ENCODE measurements at places on chromosomes 4 and X.

DNA sequence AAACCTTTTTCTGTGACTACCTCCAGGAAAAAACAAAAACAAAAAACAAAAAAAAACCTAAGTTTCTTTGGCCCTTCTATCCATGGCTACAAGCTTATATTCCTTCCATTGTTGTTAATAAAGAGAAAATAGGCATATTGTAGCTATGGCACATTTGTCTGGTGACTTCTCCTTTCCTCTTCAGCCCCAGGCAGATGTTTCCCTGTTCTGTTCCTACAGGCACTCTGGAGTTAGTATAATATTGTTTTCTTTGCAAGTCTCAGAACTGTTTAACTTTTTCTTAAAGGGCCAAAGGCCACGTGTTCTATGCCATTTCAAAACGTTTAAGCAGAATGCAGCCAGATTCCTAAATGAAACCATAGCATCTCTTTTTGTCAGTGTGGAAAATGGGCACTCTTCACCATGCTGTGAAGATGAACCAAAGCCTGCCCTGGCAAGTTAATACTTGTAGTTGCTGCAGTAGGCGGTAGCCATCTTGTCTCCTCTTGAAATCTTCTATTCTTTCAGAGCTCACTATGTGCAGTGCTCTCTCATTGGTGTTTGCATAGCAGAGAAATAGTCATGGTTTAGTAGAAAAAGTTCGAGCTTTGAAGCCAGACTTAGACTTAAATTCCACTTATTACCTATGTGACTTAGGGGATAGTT is 44.8 kb upstream of the MTMR1 start:
- no peak for DNase-seq

DNA sequence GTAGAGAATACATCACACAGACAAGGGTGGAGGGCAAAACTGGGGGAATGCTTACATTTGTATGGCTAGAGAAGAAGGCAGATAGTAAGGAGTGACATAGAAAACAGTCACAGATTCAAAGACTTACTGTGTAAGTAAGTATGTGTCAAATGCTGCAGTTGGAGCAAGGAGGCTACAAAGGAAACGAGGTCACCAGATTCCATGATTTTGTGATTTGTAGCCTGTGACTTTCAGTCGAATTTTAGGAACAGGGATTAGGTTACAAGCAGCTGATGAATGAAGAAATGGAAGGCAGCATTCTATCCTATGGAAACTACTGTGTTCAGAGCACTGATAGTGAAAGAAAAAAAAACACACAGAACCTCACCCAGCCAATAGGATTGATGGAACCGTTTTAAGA is 407.9 kb downstream of the IL15 start:
- DNase-seq: no peak

GRCh38 chr4:78552389-78553042 is 946 bp downstream of the ANXA3 start:
- DNase-seq: no peak

DNA sequence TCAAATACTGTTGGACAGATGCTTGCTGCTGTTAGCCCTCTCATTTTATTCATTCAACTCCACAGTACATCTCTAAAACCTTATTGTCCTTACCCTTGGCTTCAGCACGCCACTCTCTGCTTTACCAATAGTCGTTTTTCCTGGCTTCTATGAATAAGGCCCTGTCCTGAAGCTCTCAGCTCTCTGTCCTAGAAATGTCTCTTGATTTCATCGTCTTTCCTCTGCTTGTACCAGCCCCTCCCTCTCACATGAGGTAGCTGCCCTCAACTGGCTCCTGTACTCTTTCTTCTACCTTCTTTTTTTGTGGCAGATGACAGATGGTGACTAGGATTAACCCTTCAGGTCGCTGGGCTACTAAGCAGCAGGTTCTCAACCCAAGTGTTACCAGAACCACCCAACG is 11.4 kb downstream of the ADGRA3 start:
- no peak for DNase-seq

DNA sequence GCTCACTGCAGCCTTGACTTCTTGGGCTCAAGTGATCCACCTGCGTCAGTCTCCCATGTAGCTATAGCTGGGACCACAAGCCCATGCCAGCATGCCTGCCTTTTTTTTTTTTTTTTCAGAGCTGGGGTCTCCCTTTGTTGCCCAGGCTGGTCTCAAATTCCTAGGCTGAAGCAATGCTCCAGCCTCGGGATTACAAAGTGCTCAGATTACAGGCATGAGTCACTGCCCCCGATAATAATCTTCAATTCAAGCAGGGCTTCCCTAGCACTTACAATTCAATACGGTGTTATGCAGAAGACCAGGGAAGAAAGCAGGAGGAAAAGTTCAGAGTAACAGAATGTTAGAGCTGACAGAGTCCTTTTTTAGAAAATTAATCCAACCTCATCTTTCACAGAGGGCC is 26.1 kb downstream of the OTOP1 start:
- no peak for DNase-seq

DNA sequence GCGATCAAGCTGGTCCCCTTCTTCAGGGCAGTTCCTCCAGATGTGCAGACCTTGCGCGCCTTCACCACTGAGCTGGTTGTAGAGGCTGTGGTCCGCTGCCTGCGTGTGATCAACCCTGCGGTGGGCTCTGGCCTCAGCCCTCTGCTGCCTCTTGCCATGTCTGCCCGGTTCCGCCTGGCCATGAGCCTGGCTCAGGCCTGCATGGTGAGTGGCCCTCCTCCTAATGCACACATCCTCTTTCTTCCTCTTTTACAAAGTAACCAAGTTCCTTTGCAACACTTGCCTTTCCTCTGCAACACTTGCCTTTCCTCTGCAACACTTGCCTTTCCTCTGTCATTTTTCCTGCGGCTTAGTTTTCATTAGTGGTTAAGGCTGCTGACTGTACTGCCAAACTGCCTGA is 1.8 kb downstream of the CCDC22 start:
- DNase-seq: no peak

- DNase-seq: no peak
Measured at GRCh38 chr4:16791460-16791859, 107.0 kb downstream of the LDB2 start.

DNA sequence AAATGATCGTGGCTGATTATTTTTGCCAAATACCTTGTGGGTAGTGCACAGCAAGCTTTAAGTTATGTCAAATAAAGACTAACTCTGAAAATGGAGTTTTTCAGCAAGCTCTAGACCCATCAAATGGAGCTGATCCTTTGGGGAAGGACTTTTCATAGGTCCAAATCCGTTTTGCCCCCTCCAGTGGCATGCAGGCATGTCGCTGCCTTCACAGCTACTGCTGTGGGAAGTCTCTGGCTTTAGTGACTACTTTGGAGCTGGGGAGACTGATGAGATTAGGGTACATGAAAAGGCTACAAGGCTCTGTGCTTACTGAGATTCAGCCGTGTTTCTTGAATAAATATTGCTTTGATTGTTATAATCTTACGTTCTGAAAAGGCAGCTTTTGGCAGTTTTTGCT is 106.6 kb upstream of the HS3ST1 start:
- no peak for DNase-seq

- DNase-seq: no peak
Measured at GRCh38 chr4:186204686-186205085, 13.3 kb downstream of the CYP4V2 start.

GRCh38 chr4:122229857-122230256 is 77.7 kb downstream of the BLTP1 start:
- no peak for DNase-seq

DNA sequence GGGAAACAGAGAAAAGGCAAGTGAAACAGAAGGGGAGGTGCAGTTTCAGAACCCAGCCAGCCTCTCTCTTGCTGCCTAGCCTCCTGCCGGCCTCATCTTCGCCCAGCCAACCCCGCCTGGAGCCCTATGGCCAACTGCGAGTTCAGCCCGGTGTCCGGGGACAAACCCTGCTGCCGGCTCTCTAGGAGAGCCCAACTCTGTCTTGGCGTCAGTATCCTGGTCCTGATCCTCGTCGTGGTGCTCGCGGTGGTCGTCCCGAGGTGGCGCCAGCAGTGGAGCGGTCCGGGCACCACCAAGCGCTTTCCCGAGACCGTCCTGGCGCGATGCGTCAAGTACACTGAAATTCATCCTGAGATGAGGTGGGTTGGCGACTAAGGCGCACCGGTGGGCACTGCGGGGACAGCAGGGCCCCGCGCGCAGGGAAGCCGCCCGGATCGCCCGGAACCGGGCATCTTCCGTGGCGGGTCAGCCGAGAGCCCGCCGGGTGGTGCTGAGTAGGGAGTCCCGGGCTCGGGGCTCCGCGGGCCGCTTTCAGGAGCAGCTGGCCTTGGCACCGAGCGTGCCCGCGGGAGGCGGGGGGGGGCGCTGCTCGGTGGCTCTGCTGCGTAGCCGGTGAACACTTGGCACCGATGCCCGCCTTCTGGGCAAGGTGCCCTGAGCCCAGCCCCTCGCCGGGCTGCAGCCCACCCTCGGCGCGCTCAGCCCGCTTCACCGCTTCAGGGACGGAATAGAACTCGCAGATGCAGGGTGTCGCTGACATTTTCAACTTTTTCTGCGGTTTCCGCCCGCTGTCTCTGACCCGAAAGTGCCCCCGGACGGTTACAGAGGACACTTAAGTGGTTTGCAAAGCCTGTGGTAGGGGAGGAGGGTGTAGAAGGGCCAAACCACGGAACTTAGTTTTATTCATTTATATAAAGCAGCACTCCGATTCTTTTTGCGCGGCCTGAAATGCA is at the start of gene CD38:
TSS of gene CD38 (plus strand) at position 40 of the 953 bp plus-strand sequence. CDS start at position 127, 87 bp downstream.
- peak; percentile 37 for DNase-seq

GRCh38 chr4:90099812-90100211 is 27.4 kb upstream of the CCSER1 start:
- no peak for DNase-seq

DNA sequence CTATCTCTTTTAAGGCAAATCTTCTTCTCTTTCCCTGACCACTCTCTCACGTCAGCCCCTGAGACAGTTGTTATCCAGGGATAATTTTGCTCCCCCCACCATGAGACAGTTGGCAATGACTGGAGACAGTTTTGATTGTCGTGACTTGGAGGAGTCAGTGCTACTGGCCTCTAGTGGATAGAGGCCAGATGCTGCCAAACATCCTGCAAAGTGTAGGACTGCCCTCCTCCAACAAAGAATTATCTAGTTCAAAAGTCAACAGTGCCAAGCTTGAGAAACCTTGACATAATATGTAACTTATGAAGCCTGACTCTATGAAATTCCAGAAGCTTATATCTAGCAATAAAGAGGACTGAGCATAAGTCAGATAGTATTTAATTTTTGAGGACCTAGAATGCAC is 502.1 kb upstream of the IGFBP7 start:
- no peak for DNase-seq

DNA sequence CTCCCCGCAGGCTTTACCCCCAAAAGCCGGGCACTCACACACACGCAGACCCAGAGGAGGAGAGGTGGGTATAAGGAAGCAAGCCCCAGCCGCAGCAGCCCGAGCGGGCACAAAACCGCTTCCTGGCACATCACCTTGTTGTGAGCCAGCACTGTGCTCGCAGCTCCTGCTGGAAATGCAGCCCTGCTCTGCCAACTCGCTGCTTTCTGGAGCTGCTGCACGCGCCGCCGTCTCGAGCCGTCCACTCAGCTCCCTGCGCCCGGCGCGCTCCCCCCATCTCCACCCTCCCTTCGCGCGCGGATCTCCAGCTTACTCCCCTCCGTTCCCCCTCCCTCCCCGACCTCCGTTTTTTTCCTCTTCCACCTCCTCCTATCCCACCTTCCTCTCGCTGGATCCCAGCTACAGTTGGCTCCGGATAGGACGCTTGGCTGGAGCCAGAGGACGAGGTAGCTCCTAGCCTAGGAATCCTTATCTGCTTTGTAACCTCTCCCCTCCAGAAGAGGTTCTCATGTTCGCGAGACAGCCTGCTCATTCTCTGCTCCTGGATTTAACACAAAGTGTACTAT is at the start of gene SPOCK3:
TSS of gene SPOCK3 (minus strand) at position 179 of the 566 bp plus-strand sequence.
- no peak for DNase-seq

GRCh38 chrX:136731798-136732197 is 48.9 kb downstream of the ARHGEF6 start:
- no peak for DNase-seq

DNA sequence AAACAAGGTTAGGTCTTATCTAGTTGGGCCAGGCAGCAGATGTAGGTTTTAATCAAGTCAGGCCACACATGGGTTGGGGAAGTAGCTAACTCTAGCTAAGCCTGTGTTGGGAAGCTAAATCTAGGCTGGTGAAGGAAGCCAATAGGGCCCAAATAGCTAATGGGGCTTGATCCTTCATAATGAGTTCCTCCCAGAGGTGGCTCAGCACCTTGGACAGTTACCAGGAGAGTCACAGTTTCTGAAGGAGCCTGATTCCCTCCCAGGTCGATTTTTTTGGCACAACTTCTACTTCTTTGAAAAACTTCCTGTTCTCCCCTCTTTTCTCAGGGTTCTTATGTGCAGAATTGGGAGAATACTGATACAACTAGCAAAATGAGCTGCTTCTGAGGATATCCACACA is 242.5 kb upstream of the PRPS2 start:
- DNase-seq: no peak

- DNase-seq: no peak
Measured at GRCh38 chr4:31362756-31363155, 642.6 kb downstream of the PCDH7 start.

DNA sequence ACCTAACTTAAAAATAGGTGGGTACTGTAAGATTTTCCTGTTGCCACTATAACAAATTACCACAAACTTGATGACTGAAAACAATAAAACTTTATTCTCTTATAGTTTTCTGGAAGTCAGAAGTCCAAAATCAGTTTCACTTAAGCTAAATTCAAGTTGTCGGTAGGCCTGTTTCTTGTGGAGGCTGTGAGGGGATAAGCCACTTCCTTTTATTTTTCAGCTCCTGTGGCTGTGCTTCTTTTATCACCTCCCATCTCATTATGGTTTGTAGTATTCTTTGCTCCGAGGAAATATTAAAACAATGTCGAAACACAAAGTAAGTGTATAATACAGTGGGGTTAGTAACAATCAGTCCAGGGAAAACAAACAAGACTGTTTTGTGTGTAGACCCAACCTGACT is 610.5 kb upstream of the TECRL start:
- no peak for DNase-seq

DNA sequence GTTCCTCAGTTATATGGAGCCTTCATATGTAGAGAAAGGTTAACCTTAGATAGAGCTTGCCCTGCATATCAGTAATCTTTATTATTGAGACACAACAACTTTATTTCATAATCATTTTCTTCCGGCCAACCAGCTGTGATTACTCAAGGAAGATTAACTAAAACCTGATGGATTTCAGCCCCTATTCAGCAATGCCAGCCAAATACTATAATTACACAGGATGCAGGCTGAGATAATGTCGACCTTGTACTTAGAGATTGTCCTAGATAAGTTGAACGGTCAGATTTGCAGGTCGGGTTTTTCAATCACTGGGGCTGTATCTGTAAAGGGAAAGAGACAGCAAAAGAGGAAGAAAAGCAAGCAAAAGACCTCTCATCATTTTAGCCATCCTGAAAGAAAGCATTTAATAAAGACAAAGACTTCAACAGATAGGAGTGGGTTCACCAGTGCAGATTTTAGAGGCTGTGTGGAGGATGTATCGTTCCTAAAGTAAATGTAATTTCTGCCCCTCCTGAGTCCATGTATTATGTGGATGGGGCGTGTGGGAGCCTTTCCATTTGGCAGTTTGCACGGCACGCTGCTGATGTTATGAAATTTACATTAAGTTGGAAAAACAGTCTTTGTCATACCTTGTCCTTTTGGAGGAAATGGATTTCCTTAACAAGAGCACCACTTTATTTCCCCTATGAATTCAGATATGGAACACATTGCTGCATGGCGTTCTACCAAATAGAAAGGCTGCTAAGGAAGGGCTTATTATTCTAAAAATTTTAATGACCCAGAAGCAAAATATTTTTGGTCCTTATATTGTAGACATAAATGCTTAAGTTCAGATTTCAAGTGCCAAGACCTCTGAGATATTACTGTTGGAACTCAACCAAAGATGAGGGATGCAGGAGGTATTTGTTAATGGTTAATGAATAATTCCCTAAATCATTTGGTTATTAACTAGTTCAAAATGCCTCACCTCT is 496.7 kb downstream of the SPRY1 start:
- no peak for DNase-seq

GRCh38 chrX:145524931-145525330 is 277.6 kb downstream of the SPANXN1 start:
- DNase-seq: no peak

Measured in activated naive CD8-positive, alpha-beta T cell treated with anti-CD3 and anti-CD28 coated beads, Interleukin-2, amount 50 U/mL, for 16 hours (primary cell).